ENCODE measurements at places on chromosomes 13 and 19.

DNA sequence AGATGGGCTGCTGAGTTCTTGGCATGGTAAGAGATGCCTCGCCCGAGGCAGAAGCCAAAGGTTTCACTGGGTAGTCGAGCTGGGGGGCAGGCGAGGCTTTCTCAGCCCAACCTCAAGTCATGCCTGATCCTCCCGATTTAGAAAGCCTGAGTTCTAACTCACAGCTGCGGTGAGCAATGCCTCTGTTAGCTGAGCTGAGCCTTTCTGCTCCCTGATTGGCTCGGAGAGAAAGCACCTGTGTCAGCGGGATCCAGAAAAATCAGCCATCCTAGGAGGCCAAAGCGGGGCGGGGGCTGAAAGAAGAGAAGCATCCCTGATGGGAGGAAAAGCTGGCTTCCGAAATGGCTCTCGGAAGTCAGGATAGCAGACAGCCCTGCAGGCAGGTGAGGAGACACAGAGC lies 44.7 kb downstream of the CACNA1A start:
- no peak for DNase-seq

DNA sequence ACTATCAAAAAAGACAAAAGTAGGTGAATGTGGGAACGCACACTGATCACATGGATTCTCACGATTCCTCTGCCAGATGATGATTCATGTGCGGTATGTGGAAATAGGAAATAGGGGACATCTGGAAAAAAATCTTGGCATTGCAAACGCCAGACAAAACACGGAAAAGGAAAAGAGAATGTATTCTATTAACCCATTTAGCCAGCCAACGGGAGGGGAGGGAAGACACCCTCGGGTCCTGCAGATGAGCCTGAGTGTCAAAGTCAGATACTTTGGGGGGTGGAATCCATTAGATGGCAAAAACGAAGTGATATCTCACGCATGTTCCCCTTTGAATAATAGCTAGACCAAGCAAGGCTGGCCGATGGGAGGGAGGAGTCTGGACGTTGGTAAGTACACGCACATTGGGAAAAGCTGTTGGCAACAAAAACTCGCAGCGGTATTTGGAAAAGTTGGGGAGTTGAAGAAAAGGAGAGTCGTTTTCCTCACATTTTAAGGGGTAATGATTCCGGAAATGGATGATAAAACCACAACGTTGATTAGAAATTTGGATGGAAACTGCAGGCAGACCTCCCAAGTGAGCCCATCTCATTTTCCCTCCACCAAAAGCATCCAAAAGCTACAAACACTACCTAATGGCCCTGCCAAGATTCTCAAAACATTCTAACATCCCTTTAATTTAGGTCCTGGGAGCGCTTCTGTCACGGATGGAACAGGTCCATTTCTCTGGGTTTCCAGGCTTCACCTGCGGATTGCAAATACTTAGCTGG lies 73.6 kb downstream of the COL4A1 start:
- DNase-seq, result peak; percentile 98

GRCh38 chr13:99404005-99404755 lies 97.0 kb upstream of the GPR183 start:
- DNase-seq, result no peak

DNA sequence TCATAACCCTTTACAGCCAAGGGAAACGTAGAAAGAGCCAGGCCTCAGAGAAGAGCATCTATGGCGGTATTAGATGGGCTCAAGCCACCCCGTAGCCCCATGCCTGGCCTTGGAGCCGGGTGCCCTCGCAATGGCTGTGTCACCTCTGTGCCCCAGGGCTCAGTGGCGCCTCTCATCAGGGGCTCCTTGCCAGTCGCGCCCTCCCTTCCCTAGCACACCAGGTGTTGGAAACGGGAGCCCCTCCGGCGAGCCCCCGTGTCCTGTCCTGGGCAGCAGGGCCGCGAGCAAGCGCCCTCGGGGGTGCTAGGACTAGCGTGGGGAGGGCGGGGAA lies 453 bp downstream of the ZNF256 start:
- DNase-seq, result no peak

DNA sequence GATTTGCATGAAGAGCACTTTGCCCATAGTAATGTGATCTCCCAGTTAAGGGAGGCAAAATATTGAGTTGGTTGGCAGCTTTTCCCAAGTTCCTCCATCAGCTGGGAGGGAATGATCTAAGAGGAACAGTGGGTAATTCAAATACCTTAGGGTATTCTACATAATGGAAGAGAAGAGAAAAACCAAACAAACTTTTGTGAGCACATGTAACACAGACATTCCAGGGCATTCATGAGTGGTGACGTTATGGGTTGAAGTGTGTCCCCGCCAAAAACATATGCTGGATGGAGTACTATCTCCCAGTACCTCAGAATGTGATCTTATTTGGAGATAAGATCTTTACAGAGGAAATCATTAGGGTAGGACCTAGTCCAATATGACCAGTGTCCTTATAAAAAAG lies 220.1 kb downstream of the FOXO1 start:
- peak; percentile 36 for DNase-seq
